ENCODE measurements at places on chromosomes 11 and 22.
A peak's percentile ranks its signal among the peaks of the same experiment; 100 is the strongest.

- peak; percentile 53 for DNase-seq
Measured at GRCh38 chr11:121291896-121292494, 576 bp upstream of the SC5D start.

DNA sequence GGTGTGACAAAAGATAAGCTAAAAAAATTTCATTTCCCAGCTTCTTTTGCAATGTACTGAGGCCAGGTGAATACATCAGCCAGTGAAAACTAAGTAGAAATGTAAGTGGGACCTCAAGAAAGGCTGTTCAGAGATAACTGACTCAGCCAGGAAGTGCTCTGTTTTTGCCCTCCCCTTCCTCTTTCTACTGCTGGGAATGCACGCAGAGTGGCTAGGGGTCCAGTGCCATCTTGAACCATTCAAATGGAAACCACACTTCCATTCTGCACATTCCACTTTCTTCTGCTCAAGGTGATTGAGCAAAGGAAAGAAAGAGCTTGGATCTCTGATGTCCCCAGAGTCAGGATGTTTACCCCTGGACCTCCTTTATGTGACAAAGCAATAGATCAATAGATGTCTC, 27.8 kb upstream of the LMO2 start:
- peak; percentile 58 for DNase-seq

DNA sequence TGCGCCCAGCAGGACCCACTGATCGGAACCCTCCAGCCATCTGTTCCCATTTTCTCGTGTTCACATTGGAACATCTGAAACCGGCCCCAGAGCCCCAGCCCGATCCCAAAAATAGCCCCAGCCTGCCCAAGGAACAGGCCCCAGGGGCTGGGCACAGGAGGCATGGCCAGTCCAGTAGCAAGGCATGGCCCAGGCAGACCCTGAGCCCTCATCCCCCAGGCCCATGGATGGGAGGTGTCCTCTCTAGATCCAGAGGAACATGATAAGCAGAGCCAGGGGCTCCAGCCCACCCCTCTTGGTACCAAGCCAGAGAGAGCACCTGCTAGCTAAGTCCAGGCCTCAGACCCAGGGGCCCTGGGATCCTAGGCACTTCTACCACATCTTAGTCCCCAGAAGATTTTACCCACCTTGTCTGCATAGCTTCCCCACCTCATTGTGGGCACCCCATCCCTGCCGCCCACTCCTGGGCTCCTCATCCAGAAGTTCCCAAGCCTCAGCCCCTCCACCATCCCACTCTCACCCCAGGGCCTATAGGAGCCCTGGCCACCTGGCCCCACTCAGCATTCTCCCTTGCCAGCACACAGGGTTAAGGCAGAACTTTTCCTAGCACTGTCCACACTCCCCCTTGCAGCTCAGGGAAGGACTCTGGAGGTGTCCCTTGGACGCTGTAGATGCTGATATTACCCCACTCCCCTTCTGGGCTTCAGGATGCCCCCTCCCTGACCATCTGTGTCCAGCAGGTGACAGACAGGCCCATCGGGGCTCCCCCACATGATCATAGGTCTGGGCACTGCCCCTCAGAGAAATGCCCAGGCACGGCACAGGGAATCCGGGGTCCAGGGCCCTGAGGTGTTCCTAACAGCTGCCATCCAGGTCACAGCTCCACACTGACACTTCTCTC, 9.5 kb downstream of the BCL9L start:
- no peak for DNase-seq

DNA sequence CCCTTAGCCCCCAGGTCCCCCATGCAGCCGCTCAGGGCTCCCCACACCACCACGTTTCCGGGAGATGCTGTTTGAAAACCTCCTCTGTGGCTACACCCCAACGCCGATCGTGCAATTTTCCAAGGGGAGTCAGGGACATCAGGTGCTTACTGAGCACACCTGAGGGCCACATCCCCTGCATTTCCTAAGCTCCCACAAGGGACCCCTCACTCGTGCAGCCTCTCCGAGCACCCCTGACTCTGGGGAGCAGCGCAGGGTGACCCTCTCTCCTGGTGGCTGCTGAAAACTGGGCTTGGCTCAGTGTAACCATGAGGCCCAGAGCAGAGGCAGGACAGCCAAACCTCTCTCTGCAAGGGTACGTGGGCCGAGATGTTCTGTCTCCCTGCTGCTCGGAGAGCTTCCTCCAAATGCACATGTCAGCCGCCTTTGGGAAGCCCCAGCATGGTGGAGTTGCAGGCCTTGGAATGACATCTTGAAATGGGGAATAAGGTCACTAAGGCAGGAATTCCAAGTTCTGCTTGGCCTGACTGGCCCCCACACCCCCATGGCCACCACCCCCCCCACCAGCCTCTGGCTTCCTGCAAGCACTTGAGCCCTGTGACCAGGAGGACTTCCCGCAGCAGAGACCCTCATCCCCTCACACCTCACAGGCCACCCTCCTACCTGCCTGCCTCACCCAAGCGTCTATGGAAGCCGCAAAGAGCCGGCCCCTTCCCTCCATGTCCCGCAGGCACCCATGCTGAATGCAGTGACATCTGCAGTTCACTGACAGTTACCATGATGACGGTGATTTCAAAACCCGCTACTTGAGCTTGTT, 257.4 kb downstream of the BRD1 start:
- DNase-seq = no peak

DNA sequence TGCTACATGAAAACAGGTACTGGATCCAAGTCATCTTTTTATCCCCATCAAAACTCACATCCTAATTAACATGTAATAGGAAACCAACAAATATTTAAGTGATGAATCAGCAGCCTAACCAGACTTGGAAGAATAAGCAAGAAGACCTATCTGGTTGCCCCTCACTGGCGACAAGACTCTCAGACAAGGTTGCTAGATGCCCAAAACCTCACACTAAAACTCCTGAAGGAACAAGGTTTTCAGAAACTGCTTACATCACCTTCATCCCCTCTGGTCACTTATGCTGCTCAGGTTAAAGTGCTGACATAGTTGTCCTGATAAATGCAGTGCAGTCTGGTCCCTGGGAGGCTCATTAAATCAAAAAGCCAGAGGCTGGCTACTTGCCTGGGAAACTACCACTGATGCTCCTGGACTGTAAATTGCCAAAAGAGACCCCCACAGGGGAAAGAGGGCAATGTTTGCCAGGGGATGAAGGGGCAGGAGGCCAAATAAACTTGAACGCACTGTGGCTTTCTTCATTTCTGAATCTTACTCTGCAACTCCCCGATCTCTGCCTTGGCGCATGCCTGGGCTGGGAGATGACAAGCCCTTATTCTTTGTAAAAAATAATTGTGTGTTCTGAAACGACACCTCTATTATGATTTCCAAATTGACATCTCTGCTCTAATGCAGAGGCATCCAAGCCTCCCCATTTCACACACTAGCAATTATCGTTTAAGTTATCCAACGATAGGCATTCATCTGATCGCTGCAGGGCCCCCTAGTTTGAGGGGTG, 72.7 kb downstream of the AMBRA1 start:
- no peak for DNase-seq

GRCh38 chr11:34519595-34520235, 6.1 kb upstream of the ELF5 start:
- DNase-seq = no peak

DNA sequence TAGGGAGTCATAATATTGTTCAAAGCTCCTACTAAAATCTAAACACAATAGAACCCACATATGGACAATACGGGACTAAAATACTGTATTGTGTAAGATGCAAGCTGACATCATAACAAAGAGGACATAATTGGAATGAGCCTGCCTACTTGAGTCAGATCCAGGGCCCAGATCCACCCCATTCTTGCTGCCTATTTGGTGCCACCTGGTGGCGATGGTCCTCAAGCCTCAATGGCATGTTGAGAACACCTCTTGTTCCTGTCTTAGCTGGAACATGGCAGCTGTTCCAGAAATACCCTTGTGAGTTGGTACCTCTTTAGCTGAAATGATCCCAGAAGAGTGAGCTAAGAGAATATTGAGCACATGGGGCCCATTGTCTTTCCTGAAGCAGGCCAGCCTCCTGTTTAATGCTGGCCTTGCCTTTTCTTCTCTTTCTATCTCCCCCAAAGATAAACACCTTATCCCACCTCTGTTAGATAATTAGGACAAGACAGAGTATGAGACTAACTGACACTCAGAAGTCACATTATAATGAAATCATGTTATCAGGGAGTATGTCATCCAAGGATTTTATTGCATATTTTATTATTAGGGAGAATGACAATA, 680.9 kb upstream of the ANO5 start:
- peak; percentile 28 for DNase-seq

- no peak for DNase-seq
Measured at GRCh38 chr11:121894581-121894980, 221.4 kb downstream of the BLID start.

DNA sequence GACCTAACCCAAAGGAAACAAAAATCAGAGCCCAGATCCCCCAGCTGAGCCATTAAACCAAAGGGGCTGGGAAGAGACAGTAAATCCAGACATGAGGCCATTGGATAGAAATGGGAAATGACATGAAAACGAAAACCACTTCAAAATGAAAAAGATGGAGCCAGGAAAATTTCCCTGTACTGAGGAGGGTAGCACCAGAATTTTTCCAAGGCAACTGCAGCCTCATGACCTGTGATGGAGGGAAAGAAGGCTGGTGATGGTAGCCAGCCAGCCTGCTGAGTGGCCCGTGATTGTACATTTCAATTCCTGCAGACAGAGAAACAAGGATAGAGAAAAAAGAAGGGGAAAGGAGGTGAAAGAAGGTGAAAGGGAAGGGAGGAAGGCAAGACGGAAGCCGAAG, 268.4 kb upstream of the PLET1 start:
- no peak for DNase-seq

DNA sequence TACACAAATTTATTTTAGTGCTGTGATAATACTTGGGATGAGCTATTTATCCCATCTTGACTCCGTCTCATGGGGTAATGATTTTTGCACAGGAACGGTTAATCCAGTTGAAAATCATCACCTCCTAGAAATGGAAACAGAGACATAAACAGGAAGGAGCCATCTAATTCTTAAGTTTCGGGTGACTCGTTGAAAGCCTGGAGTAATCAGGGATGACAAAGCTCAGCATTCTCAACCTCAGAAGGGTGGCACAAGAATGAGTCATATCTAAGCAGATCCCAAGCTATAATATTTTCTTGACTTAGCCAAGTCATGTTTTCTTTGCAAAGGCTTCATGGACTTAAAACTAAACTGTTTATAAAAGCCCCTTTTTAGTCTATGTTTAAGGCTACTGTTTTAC, 280.8 kb upstream of the CCDC90B start:
- no peak for DNase-seq

- peak; percentile 54 for DNase-seq
Measured at GRCh38 chr11:74025467-74026166, 16.7 kb upstream of the UCP3 start.

GRCh38 chr11:110087812-110088534, 5.2 kb upstream of the ZC3H12C start:
- peak; percentile 36 for DNase-seq

DNA sequence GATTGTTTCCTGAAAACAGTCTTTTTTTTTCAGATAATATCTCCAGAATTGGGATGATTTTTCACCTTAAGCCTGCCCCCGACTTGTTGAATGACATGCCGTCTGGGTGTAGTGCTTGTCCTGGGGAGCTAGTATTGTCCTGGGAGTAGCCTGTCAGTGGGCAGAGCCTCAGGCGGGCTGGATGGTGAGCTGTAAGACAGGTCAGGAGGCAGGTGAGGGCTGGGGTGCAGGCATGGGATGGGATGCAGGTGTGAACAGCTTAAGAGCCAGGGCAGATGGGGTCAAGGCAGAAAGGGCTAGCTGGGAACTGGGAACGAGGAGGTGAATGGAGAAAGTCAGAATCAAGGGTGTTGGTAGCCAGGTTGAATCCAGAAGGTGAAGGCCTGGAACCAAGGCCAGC, 200.2 kb downstream of the CSNK2A3 start:
- DNase-seq = no peak

DNA sequence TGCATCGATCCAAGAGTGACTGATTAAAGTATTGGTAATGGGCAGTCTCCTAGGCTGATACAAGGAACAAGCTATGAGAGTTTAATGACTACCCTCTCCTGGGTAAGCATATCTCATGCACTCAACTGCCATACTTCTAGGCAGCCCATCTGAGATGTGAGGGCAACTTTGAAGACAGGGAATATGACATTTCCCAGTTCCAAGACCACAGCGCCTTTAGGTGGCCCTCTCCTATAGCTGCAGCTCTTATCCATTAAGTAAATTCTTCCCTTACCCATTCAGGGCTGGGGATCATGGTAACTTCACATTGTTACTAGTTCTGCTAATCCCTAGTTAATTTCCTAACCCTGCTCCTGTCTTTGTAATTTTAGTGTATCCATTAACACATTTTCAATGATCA, 157.3 kb upstream of the CTSC start:
- no peak for DNase-seq

GRCh38 chr11:31636983-31637382, 127.4 kb downstream of the ELP4 start:
- DNase-seq = no peak

GRCh38 chr11:10942620-10943019, 84.8 kb upstream of the ZBED5 start:
- DNase-seq = no peak

GRCh38 chr11:29328961-29329441, 687.8 kb downstream of the KCNA4 start:
- DNase-seq = no peak

DNA sequence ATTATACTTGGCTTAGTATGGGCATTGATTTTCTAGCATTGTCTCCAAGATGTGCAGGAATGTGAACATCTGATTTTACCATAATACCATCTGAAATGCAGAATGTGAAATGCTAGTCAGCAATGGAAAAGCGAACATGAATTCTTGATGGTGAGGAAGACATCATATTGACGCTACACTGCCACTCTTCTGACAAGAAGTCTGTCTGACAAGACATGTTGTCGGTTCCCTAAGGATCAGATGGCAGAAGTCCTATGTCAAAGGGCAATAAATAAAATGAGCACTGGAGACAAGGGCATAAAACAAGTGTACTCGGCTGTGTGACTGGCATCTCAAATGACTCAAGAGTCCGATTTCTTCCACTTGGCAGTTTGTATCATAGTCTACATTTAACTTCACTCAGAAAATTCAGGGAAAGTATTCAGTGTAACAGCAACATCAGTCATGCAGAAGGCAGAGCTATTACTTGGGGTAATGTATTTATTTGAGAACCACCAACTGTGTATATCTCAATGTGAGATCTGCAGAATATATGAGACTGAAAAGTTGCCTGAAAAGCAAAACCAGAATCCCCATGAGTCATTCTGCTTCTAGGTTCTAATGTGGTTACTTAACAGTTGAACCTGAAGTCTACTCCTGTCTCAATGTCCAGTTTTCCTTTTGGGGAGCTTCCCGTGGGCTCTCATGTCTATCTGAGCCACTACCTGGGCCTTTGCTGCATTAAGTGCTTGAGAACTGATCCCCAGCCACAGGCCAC, 51.5 kb downstream of the SLC17A6 start:
- no peak for DNase-seq

DNA sequence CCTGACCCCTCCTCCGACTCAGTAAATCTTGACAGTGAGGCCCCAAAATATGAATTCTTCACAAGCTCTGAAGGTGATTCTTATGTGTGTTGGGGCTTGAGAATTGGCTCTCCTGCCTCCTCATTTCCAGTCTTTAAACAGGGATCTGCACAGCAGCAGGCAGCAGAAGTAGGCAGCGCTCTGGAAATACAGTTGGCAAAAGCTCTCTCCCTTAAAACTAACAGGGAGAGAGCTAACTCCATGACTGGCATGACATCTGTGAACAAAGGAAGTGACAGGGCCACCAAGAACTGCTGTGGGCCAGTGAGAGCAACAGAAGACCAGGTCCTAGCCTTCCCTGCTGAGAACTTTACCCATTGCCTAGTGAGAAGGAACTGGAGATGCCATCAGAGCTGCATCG, 70.1 kb downstream of the PANX1 start:
- no peak for DNase-seq

GRCh38 chr11:86793307-86793706, 7.0 kb upstream of the PRSS23 start:
- DNase-seq = no peak

Measured in CD14-positive monocyte (primary cell).